Fibroblast of lung (primary cell): ENCODE measurements at places on chromosomes 3 and 15. TPM values are rescaled to one million over a fixed set of nuclear protein-coding genes. Genes with fewer than 3 reads are reported as not detected.
A peak's percentile ranks its signal among the peaks of the same experiment; 100 is the strongest.

The CNTN6 gene
- not detected in 2 replicates for total RNA-seq

- no peaks in the 10 kb centered on the region for H3K27me3 ChIP-seq
- H3K4me3 ChIP-seq, result no peak overlapping the region
- no peaks in the 10 kb centered on the region for H3K36me3 ChIP-seq
- H3K27ac ChIP-seq, result no peak overlapping the region
- no peak for DNase-seq
Measured at GRCh38 chr3:52452126-52452525, 1.7 kb downstream of the TNNC1 start.

DNA sequence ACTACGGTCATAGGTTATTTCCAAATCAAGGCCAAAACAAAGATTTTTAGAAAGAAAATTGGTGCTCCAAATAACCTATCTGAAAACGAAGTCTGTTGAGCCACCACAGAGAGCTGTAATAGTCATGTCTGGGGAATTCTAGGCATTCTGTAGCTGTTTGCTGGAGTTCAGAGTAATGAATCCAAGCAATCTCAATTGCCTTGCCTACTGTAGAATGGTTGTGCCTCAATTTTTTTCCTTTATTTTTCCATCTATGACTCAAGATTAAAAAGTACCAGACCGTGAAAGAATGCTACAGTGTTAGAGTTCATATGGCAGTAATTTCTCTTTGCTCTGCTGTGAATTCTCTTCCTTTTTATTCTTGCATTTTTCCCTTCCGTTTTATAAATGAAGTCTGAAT is 1007.2 kb upstream of the ALCAM start:
- H3K4me3 ChIP-seq, result no peak overlapping the region
- H3K27me3 ChIP-seq, result no peaks in the 10 kb centered on the region
- peak; percentile 97 for DNase-seq
- no peak overlapping the region for H3K27ac ChIP-seq
- no peaks in the 10 kb centered on the region for H3K36me3 ChIP-seq

DNA sequence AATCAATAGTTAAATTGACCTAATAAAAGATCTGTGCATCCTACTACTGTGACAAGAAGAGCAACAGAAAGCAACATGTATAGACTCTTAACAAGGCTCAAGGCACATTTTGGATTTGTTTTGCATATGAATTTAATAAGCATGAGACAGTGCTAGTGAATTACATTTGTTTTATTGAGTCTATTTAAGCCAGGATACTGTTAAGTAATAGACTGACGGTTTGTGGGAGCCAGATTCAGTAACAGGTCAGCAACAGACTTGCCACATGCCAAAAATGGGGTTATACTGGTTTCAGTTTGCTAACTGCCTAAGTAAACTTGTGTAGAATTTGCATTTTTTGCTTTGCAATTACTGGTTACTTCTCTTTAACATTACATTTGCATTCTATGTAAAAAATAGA is 54.0 kb downstream of the MBNL1 start:
- H3K4me1 ChIP-seq, result peaks cover 8% of the 10 kb centered on the region
- H3K27ac ChIP-seq, result no peak overlapping the region
- no peaks in the 10 kb centered on the region for H3K36me3 ChIP-seq
- H3K27me3 ChIP-seq, result no peaks in the 10 kb centered on the region
- no peak overlapping the region for H3K4me3 ChIP-seq

- no peaks in the 10 kb centered on the region for H3K4me1 ChIP-seq
- no peaks in the 10 kb centered on the region for H3K36me3 ChIP-seq
- peak; percentile 67 for DNase-seq
Measured at GRCh38 chr3:74624301-74624700, 9.8 kb upstream of the CNTN3 start.

GRCh38 chr3:12180631-12181030 is 21.9 kb upstream of the TIMP4 start:
- no peak overlapping the region for H3K27ac ChIP-seq
- no peak overlapping the region for H3K4me3 ChIP-seq
- no peaks in the 10 kb centered on the region for H3K36me3 ChIP-seq
- peaks cover 6% of the 10 kb centered on the region for H3K4me1 ChIP-seq
- H3K27me3 ChIP-seq, result no peaks in the 10 kb centered on the region
- DNase-seq, result no peak

The CHRNB4 gene
- total RNA-seq, result not detected in 2 replicates

The SST gene
- total RNA-seq, result not detected in 2 replicates

DNA sequence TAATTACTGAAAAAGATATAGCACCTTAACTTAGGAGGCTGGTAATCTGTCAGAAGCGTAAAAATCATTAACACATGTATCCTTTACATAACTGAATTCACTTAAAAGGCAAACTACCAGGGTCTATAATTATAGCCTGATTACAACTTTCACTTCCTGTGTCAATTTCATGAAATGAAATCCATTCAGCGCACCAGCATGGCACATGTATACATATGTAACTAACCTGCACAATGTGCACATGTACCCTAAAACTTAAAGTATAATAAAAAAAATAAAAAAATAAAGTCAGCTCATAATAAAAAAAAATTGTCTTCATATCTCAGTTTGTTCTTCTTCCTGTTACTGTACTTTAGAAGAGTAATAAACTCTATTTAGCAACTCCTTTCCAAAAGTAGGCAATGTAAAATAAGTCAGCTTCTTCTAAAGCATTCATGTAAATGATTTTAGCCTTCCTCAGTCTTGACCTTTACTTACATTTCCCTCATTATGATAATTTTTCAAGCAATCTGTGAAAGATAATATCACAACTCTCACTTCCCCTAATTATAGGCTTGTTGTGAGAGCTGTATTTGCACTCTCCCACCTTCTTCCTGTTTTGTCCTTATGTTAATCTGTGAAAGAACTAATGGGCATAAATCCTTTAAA is 50.1 kb downstream of the KBTBD8 start:
- H3K36me3 ChIP-seq, result no peaks in the 10 kb centered on the region
- no peak overlapping the region for H3K27ac ChIP-seq
- H3K4me1 ChIP-seq, result peaks cover 2% of the 10 kb centered on the region
- no peak overlapping the region for H3K4me3 ChIP-seq
- H3K27me3 ChIP-seq, result no peaks in the 10 kb centered on the region

DNA sequence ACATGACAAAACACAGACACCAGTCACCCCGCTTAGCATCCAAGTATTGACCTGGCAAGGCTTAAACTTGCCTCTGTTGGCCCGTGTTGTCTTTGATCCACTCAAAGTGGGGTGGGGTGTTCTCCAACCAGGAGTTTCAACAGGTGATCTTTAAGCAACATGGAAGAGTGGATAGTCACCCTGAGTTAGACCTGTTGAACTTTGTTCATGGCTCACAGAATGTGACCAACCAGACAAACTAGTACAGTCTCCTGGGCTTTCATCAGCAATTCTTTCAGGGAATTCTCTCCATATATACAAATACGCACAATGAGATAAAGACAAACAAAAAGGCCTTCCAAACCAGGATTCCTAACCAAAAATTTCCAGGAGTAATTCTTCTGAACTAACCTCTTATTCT is 11.9 kb downstream of the LEKR1 start:
- no peaks in the 10 kb centered on the region for H3K27me3 ChIP-seq
- no peak for DNase-seq
- H3K36me3 ChIP-seq, result no peaks in the 10 kb centered on the region
- H3K4me3 ChIP-seq, result no peak overlapping the region

GRCh38 chr3:45655906-45656305 is 33.3 kb upstream of the SACM1L start:
- H3K4me3 ChIP-seq, result no peak overlapping the region
- peaks cover 26% of the 10 kb centered on the region for H3K4me1 ChIP-seq
- H3K27ac ChIP-seq, result peak overlapping the region; percentile 33
- no peaks in the 10 kb centered on the region for H3K36me3 ChIP-seq
- H3K27me3 ChIP-seq, result no peaks in the 10 kb centered on the region

GRCh38 chr3:134378384-134378783 is 4.1 kb upstream of the AMOTL2 start:
- peaks cover 4% of the 10 kb centered on the region for H3K4me1 ChIP-seq
- no peaks in the 10 kb centered on the region for H3K27me3 ChIP-seq
- no peak overlapping the region for H3K27ac ChIP-seq
- no peak for DNase-seq
- H3K4me3 ChIP-seq, result no peak overlapping the region

GRCh38 chr3:114496874-114497273 is 203.0 kb downstream of the TIGIT start:
- H3K36me3 ChIP-seq, result no peaks in the 10 kb centered on the region
- H3K27me3 ChIP-seq, result no peaks in the 10 kb centered on the region
- peaks cover 3% of the 10 kb centered on the region for H3K4me1 ChIP-seq
- H3K27ac ChIP-seq, result no peak overlapping the region

DNA sequence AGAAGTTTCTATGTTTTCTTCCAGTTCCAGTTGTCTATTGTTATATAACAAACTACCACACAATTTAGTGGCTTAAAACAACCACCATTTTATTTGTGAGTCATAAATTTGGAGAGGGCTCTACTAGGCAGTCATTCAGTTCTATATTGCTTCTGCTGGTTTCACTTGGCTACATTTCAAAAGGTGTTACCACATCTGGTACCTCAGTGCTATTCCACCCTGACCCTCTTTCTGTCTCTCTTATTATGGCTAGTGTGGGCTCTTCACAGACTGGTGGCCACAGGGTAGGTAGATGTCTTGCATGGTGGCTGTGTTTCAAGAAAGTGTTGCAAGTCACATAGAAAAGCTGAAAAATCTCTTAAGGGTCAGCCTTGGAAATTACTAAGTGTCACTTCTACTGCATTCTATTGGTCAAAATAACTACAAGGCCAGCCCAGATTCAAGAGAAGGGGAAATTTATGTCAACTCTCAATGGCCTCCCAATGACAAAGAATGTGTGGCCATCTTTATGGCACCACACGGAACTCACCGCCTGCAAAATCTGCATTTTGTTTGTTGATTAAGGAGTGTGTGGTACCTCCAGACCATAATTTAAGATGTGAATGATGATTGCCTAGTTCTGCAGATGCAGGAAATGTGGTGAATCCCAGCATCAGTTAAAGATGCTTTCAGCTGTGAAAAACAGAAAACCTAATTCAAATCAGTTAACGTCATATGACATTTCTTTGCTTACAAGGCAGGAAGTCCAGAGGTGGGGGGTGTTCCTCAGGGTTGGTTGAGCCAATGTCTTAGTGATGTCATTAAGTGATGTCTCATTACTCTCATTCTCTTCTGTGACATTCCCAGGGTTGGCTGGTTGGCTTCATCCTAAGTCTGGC is 105.8 kb upstream of the RASGRP1 start:
- H3K4me3 ChIP-seq, result no peak overlapping the region
- no peak overlapping the region for H3K27ac ChIP-seq
- H3K27me3 ChIP-seq, result peaks cover 4% of the 10 kb centered on the region
- no peak for DNase-seq
- H3K4me1 ChIP-seq, result no peaks in the 10 kb centered on the region

The LARP6 gene
- 72.9 and 108 TPM in 2 replicates for total RNA-seq

The CD86 gene
- total RNA-seq, result not detected in 2 replicates

DNA sequence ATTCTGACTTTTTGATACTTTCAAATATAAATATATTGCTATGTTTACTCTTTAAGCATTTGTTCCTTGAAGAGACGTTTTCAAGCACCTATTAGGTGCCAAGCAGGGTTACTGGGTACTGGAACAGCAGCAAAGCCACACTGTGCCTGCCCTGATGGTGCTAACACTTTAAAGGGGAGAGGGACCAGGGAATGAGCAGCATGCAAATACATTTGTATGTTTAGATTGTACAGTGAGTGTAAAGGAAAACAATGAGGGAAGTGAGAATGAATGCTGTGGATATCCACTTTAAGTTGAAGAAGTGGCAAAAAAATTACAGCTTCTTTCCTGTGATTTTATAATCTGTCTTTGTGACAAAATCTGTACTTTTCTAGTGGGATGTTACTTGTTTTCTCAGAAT is 400.2 kb upstream of the ATP11B start:
- no peaks in the 10 kb centered on the region for H3K36me3 ChIP-seq
- H3K4me3 ChIP-seq, result no peak overlapping the region
- no peaks in the 10 kb centered on the region for H3K4me1 ChIP-seq
- no peaks in the 10 kb centered on the region for H3K27me3 ChIP-seq
- DNase-seq, result no peak

The MASP1 gene
- total RNA-seq, result 56.2 and 328 TPM in 2 replicates

The PLA2G4F gene
- not detected in 2 replicates for total RNA-seq

The CA12 gene
- 41.9 and 48.4 TPM in 2 replicates for total RNA-seq

GRCh38 chr3:172262991-172263608 is 185.2 kb downstream of the GHSR start:
- no peaks in the 10 kb centered on the region for H3K27me3 ChIP-seq
- peaks cover 2% of the 10 kb centered on the region for H3K4me1 ChIP-seq
- H3K36me3 ChIP-seq, result no peaks in the 10 kb centered on the region
- H3K27ac ChIP-seq, result no peak overlapping the region

DNA sequence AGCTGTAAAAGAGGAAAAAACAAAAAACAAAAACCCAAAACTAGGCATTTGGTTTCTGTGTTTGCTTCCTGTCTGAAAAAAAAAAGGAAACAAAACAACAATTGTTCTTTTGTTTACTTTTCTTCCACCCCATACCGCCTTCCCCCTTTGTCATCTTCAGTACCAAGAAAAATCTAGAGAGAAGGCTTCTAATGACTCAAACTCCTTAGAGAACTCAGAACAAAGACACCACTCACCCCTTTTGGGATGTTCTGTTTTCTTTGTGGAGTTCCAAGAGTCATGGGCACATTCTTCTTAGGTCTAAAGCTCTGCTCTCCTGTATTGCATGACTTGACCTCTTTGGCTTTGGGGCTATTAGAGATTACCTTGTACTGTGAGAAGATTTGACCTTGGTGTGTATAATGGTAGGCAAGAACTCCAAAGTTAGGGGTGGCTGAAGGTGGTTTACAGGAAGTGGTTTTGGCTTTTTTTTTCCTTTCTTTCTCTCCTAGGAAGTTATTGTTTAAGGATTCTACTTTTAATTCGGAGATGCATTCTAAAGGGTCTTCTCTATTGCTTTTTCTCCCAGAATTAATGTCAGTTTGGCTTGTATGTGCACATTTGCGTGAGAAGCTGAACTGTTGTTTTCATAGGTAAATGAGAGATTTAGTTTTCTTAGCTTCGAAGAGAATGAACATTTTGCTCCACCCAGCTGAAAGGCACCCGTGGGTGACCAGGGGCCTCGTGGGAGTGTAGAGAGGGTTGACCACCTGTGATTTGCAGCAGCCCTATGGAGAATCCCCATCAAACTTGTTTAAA is 39.5 kb upstream of the ZBTB20 start:
- H3K4me1 ChIP-seq, result no peaks in the 10 kb centered on the region
- H3K36me3 ChIP-seq, result no peaks in the 10 kb centered on the region
- no peak overlapping the region for H3K27ac ChIP-seq
- H3K4me3 ChIP-seq, result no peak overlapping the region
- no peaks in the 10 kb centered on the region for H3K27me3 ChIP-seq

DNA sequence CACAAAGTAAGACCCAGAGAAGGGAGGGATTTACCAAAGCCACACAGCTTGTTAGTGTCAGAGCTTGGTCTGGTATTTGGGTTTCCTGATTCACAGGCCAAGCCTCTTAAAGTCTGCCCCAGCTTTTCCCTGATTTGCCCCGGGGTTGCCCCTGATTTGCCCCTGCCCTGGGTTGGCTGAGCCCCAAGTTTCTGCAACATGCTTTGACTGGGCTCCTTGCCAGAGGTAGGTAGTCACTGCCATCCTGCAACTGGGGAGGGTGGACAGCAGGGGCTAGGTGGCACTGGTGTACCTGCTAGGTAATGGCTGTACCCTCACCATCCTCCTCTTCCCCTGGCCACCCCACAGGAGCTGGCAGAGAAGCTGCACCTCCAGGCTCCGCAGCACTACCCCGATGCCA is 2.5 kb downstream of the MPI start:
- peaks cover 17% of the 10 kb centered on the region for H3K36me3 ChIP-seq
- no peak for DNase-seq
- H3K27me3 ChIP-seq, result no peaks in the 10 kb centered on the region

- no peaks in the 10 kb centered on the region for H3K27me3 ChIP-seq
- no peaks in the 10 kb centered on the region for H3K36me3 ChIP-seq
- H3K4me1 ChIP-seq, result no peaks in the 10 kb centered on the region
Measured at GRCh38 chr15:90790057-90790456, 72.9 kb downstream of the BLM start.
